ENCODE measurements at places on chromosomes 3 and 15.

DNA sequence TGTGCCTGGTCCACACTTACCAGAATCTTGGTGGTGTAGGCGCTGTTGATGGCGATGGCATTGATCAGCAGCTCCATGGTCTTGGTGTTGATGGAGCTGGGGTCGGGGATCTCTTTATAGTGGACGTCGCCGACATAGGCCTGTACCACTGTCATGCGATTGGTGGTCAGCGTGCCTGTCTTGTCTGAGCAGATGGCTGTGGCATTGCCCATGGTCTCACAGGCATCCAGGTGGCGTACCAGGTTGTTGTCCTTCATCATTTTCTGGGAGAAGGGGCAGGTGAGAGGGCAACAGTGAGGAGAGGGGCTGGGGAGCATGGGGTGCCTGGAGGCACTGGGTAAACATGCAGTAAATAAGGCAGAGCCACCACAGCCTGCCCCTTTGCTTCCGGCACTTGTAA, 50.9 kb upstream of the SEC13 start:
- DNase-seq, result no peak

DNA sequence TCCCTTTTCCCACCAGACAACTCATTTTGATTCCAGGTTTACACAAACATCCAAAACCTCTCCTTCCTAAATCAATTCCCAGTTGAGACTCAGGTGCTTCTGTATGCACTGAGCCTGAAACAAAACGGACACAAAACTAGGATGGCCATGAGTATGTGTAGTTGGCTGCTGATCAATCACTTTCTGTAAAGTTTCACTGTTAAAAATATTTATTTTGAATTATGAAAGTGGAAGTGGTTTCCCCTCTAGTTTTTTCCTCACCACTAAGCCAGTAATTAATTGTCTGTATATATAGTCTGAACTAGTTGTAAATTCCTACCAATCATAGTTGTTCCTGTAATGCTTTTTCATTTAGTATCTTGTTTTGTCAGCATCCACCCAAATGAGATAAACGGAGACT, 51.7 kb upstream of the TSPAN3 start:
- no peak for DNase-seq

GRCh38 chr3:55826731-55827496, 339.8 kb upstream of the WNT5A start:
- DNase-seq, result no peak

DNA sequence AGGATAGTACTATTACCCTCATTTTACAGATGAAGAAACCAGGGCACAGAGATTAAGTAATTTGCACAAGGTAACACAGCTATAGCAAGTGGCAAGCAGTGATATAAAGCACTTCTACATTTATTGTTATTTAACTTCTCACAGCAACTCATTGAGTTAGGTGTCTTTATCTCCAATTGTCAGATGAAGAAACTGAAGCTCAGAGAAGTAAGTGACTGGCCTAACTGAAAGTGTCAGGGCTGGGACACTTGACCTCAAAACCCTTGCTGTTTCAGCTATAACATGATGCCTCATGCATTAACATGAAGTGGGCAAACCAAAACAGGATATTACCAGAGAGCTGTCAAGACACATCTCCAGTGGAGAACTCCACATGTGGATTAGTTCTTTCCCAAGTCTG, 65.8 kb upstream of the LEKR1 start:
- no peak for DNase-seq

- no peak for DNase-seq
Observed at GRCh38 chr3:50236484-50237132, 604 bp downstream of the GNAI2 start.

GRCh38 chr3:89297199-89297598, 189.8 kb downstream of the EPHA3 start:
- DNase-seq, result no peak

- no peak for DNase-seq
Observed at GRCh38 chr3:33403756-33404155, 36.4 kb downstream of the UBP1 start.

DNA sequence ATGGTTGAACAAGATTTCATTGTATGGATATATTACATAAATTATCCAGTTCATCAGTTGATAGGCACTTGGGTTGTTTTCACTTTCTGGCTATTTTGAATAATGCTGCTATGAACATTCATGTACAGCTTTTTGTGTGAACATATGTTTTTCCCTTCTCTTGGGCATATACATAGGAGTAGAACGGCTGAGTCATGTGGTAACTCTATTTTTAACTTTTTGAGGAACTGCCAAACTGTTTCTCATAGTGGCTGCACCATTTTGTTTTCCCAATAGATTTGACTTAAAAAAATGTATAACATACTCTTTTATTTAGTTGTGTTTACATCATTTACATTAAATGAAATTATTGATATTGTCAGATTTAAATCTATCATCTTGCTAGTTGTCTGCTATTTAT, 28.8 kb upstream of the RFX7 start:
- DNase-seq, result no peak

GRCh38 chr3:1717524-1717923, 381.1 kb upstream of the CNTN4 start:
- no peak for DNase-seq

- no peak for DNase-seq
Observed at GRCh38 chr3:143483214-143483613, 363.6 kb downstream of the CHST2 start.

GRCh38 chr3:182258538-182259177, 534.6 kb upstream of the ATP11B start:
- DNase-seq, result no peak

- DNase-seq, result no peak
Observed at GRCh38 chr3:178778589-178778988, 242.4 kb downstream of the KCNMB2 start.

GRCh38 chr3:52277972-52278509, 408 bp downstream of the WDR82 start:
- DNase-seq, result peak; percentile 38

DNA sequence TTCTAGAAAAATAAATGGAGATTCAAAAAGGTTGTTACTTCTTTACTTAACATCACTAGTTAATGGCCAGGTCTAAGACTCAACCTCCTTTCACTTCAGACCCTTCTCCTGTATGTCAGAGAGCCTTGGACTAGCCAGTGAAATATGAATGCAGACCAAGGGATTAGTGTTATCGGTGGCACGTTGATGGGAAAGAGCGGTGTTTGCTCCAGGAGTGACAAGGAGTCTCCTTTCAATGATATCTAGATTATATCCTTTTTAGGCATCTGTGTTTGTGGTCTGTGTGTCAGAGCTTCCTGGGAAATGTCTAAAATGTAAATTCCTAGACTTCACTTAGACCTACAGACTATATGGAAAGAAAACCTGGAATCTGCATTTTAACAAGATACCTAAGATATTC, 658.0 kb upstream of the KCNMB2 start:
- DNase-seq, result no peak

- DNase-seq, result peak; percentile 3
Observed at GRCh38 chr3:48088056-48088748, 72.0 kb upstream of the MAP4 start.

DNA sequence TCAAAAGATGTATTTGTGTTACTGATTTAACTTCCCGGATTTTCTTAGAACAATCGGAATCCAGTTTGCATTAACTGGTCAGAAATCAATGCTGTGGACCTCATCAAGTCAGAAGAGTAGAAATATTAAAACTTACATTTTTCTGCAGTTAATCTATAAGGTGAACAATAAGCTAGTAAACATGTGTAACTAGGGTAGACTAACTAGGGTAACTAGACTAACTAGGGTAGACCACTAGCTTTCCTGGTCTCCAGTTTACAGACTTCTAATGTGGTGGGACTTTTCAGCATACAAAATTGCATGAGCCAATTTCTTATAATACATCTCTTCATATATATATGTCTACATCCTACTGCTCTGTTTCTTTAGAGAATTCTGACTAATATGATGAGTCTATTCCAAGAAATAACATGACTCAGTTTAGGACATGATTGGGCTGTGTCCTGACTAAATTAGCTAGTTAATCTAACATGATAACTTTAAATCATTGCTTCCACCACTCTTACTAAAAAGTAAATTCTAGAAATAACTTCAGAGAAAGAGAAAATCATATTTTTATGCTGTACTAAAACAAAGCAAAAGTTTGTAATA, 5.3 kb downstream of the PLSCR2 start:
- DNase-seq, result no peak

DNA sequence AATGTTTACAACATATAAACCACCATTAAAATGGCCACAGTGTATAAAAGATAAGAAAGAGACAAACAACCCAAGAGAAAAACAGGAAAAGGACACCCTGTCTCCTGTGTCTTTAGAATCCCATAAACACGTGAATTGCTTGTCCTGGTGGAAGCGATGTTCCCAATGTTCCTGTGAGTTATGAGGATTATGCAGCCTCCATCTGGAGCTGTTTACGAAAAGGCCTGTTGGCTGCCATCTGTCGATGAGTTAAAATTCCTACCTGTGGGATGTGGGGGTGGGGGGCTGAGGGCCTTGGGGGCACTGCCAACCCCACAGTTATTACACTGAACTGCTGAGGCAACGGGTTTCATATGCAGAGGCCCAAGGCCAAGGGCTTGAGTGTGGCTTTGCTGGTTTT, 13.6 kb downstream of the NISCH start:
- DNase-seq, result no peak

DNA sequence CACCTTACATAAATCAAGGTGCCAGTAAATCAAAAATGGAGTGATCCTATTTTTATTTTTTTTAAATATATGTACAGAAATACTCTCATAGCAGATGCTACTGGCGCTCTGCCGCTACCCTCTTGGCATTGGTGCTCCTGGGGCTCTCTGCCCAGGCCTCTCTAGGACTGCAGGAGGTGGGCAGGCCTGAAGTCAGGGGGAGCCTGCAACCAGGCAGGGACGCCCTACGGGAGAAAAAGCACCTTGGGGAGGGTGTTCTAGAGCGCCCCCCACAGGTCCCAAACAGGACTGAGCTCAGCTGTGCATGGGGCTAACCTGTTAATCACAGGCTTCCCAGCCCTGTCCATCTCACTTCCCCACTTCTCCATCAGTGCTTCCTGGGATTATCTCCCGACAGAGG, 192.5 kb downstream of the SHQ1 start:
- DNase-seq, result no peak

GRCh38 chr3:43998836-43999727, 242.6 kb upstream of the TOPAZ1 start:
- DNase-seq, result no peak

DNA sequence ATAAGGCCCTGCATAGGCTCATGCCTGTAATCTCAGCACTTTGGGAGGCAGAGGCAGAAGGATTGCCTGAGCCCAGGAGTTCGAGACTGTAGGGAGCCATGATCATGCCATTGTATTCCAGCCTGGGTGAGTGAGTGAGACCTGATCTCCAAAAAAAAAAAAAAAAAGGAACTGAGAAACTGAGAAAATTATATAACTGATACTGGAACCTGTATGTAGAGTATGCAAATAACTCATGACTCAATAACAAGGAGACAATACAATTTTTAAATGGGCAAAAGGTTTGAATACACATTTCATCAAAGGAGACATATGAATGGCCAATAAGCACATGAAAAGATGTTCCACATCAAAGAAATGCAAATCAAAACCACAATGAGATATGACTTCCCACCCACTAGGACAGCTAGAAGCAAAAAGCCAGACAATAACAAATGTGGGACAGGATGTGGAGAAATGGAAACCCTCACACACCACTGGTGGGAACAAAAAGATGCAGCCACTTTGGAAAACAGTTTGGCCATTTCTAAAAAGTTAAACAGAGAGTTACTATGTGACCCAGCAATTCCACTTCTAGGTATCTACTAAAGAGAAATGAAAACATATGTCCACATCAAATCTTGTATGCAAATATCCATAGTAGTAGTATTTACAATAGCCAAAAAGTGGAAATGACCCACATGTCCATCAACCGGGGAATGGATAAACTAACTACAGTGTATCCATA, 70.7 kb downstream of the IQSEC1 start:
- DNase-seq, result no peak

DNA sequence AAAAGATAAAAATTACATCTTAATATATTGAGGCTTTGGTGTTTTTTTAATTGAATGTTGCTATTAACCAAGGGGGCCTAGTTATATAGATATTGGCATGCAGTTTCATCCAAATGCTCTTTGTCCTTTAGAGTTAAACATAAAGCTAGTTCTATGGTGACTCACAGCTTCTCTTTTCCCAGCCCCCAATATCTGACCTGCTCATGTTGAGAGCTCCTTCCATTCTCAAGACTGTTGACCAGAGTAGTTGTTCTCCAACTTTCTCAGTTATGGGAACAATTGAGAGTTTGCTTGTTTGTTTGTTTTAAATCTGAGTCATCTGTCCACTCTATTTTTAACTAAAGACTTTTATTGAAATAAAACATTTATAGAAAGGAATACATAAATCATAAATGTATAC, 15.8 kb upstream of the RARB start:
- DNase-seq, result no peak

DNA sequence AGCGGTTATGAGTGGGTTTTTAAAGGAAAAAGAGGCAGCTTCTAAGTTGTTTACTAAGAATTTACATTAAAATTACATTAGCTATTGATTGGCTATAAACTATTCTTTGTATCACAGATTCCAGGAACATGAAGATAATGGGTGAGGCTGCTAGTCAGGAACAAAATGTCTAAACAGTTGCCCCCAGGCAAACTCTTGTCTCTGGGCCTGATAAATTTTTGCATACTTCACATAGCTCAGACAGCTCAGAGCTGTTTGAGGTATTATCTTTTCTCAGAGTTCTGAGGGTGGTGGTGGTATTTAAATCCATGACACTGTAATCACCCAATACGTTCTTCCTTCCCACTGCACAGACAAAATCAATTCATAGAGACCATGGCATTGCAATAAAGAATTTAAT, 2.1 kb upstream of the HACD2 start:
- DNase-seq, result no peak

- no peak for DNase-seq
Observed at GRCh38 chr15:86830304-86830703, 750.6 kb downstream of the AGBL1 start.

Measured in stimulated activated CD4-positive, alpha-beta T cell treated with anti-CD3 and anti-CD28 coated beads, Interleukin-1b, Interleukin-23, amount 100 ng/mL, for 4 hours (primary cell).